ENCODE measurements at places on chromosomes 6 and 20. TPM values are rescaled to one million over a fixed set of nuclear protein-coding genes. Genes with fewer than 3 reads are reported as not detected.

GRCh38 chr20:57661746-57662455 is 41.7 kb upstream of the ZBP1 start:
- no peak for DNase-seq

DNA sequence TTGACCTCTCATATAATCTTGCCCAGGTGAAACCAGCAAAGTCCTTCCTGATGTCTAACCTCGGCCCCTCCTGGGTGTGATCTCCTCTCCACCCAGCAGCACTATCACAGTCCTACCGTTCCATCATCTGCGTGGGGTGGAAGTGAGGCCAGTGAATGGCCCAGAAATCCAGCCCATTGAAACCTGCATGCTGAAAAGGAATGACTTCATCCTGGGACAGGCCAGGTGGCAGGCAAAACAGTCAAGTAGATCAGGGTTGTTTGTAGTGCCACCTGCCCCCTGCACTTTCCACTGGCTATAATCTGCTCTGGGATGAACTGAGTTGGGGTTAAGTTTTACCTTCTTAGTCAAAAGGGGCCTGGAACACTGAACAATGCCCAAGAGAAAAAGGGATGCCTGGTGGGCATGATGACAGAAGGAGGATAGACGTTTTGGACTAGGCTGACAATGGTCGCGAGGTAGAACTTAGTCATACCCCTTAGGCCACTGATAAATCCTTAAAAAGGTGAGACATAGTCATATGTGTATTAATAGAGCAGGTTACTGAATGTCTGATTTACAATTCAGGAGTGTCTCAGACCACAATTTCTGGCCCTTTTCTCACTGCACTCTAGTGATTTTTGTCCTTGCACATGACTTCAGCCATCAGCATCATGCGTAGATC is 8.1 kb upstream of the HSP90AB1 start:
- DNase-seq = no peak

DNA sequence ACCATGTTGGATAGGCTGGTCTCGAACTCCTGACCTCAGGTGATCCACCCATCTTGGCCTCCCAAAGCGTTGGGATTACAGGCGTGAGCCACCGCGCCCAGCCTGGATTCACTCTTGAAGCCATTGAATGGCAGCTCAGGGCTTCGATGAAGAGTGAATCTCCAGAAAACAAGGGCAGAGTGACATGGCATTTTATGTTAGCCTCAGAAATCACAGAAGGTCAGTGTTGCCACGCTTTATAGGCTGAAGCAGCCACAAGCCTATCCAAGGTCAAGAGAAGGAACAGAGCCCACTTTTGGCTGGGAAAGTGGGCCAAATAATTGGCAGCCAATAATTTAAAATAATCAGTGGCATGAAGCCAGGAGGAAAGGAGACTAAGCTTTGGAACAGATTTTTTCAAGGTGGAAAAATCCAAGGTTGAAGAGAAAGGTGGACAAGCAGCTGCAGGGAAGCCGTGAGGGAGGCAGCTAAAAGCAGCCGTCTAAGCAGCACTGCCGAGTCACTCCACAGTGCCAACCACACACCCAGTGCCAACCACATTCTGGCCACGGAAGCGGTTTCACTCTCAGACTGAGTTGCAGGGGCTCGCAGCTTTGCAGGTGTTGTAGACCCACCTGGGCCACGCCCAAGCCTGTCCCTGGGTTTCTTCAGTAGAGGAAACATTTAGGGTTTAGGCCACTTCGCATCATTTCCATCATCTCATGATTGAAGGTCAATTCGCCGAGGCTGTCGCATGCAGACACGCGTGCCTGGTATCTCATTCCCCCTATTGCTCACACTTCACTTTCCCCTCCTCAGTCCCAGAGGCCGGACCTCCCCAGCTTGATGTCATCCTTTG is 17.4 kb upstream of the AVP start:
- peak; percentile 80 for DNase-seq

- no peak for DNase-seq
Measured at GRCh38 chr20:61678437-61678836, 387.2 kb downstream of the TAF4 start.

GRCh38 chr6:45420083-45420908 is 42.6 kb upstream of the SUPT3H start:
- peak; percentile 84 for DNase-seq

DNA sequence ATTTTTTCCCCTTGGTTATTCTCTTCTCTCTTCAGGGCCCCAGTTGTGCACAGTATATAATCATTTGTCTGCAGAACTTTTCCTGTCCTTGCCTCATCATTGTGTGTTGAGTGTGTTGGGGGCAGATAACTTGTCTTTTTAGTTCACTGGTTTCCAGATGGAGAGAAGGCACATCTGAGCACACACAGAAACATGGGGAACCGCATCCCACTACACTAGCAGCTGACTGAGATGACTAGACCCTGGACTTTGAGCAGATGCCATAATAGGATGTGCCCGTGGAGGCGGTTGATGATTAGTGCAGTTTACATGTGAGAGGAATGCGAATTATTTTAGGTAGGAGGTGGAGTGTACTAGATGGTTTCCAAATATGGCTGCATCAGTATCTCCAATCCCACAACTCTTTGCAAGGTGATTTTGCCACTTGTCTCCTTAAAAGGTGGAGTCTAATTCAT is 26.5 kb upstream of the SH3BGRL2 start:
- no peak for DNase-seq

DNA sequence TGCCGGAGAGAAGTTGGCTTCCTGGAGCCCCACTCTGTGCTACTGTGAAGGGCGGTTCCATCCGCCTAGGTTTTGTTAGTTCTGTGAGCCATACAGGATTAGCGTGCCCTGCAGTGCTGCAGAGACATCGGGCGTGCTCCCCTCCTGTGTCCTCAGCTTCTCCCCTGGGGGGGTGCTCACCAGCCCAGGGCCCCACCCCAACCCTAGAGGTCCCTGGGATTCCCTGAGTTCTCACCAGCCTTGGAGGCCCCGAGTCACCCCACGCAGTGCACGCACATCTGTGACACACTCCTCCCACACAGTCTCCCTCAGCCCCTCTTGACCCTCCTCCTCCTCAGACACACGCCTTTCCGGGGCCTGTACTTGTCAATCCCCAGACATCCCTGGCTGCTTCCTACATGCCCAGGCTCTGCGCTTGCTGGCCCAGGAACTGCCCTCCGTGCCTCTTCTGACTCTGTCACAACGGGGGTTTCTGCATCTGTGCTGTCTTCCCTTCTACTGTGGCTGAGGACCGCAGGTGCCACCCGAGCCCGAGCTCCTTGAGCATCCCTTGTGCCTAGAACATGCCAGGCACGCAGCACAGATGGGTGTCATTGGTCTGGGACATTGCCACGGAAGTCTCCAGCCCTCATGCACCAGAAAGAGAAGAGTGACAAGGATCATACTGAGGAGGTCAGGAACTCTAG is 123.2 kb upstream of the RPS6KA2 start:
- DNase-seq = no peak

SFT2D1 gene
- 56.9 TPM for total RNA-seq

- no peak for DNase-seq
Measured at GRCh38 chr20:10823585-10823984, 149.8 kb upstream of the JAG1 start.

DNA sequence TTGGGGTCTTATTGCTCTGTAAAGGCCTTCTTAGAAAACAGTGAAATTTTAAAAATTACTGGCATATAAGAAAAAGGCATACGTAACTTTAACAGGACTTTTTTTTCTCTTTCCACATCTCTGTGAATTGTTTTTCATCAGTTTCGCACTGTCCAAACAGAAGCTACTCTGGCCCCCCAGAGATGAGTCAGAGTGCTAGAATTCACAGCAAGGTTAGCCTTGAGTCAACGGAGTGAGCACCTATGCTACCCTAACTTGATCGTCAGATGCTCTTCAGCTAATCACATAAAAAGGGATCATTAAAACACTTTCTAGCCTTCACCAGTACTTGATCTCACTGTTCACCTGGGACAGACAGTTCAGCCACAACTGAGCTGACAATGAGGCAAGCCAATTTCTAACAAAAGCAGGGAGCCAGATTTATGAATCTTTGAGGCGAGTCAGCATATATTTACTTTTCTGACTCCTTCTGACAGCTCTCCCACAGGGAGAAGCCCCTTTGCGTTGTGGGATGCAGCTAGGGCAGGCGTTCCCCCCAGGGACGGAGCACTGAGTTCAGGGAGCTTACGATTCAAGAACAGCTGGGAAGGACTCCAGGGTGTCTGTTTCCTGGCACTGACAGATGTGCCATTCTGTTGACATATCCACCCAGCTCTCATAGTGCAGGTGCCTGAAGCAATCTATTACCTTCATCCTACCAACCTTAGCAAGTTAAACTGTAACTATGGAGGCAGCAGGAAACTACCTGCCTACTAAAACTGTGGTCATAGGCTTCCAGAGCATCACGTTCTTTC is 46.4 kb upstream of the SPDEF start:
- no peak for DNase-seq

- DNase-seq = no peak
Measured at GRCh38 chr6:37913210-37913609, 93.7 kb downstream of the ZFAND3 start.

DNA sequence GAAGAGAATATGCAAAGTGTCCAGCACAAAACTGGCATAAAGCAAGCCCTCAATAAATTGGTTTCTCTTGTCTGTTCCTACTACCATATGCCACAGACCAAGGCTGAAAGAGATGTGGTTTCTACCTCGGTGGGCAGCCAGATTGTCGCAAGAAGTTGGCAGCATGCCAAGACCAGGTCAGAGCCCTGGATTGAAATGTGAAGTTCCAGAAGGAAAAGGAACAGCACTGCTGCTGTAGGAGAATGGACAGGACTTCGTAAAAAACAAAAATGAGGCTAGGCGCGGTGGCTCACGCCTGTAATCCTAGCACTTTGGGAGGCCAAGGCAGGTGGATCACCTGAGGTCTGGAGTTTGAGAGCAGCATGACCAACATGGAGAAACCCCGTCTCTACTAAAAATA is 22.1 kb downstream of the MRPL14 start:
- no peak for DNase-seq

GRCh38 chr6:129785756-129786135 is 75.4 kb downstream of the TMEM244 start:
- no peak for DNase-seq

- DNase-seq = no peak
Measured at GRCh38 chr6:42848700-42849099, 30.7 kb upstream of the RPL7L1 start.

CDC40 gene
- 25.7 TPM for total RNA-seq

- no peak for DNase-seq
Measured at GRCh38 chr6:116651916-116652315, 16.6 kb downstream of the ZUP1 start.

DNA sequence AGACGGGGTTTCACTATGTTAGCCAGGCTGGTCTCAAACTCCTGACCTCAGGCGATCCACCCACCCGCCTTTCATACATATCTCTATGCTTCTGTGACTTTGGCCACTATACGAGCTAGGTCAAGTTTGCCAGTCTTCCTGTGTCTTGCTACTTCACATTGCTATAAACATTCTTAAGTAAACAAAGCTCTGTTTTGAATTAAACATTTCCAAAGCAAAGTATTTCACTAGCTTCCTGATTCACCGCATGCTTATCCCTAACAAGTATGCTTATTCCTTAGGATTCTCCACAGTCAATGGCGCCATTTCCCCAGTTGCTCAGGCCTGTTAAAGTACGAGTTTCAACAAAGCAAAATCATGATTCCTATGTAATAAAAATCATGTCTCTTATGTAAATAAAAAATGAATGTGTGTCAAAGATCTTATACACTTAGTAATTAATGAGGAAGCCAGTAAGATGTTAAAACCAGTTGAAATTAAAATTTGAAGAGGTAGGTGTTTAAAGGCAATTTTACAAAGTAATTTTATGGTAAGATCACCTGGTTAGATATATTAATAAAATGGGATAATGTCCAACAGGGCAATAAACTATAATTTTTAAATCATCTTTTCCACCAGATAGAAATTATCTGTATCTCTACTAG is 88.5 kb downstream of the PRKN start:
- no peak for DNase-seq

- no peak for DNase-seq
Measured at GRCh38 chr20:56634735-56635385, 5.8 kb downstream of the TFAP2C start.

ADRM1 gene
- 183 TPM for total RNA-seq

- no peak for DNase-seq
Measured at GRCh38 chr20:57122536-57123489, 143.6 kb downstream of the BMP7 start.

TOP1 gene
- 117 TPM for total RNA-seq

MCHR2 gene
- not detected for total RNA-seq

DNA sequence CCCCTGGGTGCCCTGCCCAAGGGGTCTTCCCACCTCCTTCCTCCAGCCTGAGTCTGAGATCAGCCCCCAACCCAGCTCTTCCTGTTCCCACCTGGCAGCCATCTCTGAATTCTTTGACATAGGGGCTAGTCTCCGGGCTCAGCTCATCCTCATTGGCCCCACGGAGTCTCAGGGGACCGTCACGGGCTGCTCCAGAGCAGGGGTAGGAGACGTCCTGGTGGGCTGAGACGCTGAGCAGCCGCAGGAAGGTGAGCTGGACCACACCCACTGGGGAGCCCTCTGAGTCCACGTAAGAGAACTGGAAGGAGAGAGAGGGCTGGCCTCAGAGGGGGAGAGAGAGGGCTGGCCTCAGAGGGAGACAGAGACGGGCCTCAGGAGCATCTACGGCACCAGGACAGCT is 28.1 kb downstream of the COL11A2 start:
- no peak for DNase-seq

- DNase-seq = no peak
Measured at GRCh38 chr20:39291301-39291700, 329.2 kb downstream of the DHX35 start.

Data from activated CD4-positive, alpha-beta T cell treated with anti-CD3 and anti-CD28 coated beads, Interleukin-2, amount 10 ng/mL, durations not matched to agents 24 days and 14 days (primary cell).